Cortex of kidney (tissue), 1 donor: ENCODE measurements at places on chromosomes 13 and 19.

- DNase-seq, result no peak
Measured at GRCh38 chr13:108549934-108550333, 79.5 kb upstream of the MYO16 start.

DNA sequence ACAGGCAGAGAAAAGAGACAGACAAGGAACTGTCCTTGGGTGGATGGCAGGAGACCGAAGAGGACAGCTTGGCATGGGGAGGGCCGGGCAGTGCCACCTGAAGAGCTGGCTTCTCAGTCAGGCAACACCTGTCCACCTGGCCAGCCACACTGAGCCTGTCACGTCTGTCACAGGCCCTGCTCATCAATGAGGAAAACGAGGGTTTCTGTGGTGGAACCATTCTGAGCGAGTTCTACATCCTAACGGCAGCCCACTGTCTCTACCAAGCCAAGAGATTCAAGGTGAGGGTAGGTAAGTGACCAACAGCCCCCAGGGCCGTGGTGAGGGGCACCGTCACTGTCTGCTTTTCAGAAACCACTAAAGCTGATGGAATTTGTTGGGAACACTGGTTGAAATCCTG is 11.2 kb upstream of the PROZ start:
- no peak for DNase-seq

- no peak for DNase-seq
Measured at GRCh38 chr13:49821216-49822009, 28.9 kb upstream of the KPNA3 start.

DNA sequence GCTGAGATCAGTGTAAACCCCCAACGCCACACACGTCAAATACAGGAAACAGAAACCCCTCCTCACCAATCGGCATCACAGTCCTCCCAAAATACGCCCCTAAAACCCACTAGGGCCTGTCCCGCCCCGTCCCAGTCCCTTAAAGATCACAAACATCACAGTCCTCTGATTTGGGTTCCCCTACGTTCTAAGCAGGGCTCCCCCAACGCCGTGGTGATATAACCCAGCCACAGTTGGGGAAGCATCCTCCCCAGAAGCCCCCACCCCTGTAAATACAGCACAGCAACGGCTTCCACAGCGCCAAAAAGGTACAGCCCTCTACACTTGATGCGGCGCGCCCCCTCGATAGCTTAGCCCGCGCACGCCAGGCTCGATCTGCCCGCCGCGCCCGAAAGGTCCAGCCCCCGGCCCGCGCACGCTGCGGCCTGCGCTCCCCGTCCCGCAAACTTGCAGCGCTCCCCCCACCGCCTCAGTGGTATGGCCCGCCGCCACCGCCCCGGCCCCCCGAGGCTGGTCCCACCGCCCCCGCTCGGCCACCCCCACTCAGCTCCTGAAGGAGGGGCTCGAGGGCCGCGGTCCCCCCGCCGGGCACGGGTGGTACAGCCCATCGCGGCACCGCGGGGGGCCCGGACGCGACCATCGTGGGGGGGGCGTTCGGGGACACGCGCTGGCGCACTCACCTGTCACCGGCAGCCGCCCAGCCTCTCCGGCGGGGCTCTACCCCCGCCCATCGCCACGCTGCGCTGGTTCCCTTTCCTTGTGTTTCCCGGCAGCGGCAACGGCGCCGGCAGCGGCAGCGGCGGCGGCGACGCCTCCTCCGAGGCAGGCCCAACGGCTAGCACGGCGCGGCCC is at the start of gene AKT2:
TSS of gene AKT2 (minus strand) at position 845 of the 852 bp plus-strand sequence. CDS start 20,078 bp downstream, outside the sequence.
- DNase-seq, result no peak

- no peak for DNase-seq
Measured at GRCh38 chr13:40984668-40985366, 34.3 kb downstream of the ELF1 start.

- DNase-seq, result no peak
Measured at GRCh38 chr13:71576571-71576970, 290.4 kb downstream of the DACH1 start.

DNA sequence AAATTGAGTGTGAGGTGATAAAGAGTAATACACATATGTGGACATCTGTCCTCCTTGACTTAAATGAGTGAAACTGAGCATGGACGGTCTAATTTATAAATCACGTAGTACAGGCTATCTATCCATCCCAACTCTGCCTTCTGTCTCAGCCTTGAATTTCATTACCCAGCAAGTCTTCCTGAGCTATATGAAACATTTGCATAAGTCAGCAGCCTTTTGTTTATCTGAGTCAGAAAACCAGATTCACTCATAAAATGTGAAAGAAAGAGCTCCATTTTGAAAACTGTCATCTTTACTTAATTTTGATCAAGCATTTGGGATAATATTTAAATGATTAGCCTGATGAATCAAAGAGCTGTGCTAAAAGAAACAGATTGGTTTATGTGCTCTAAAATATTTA is 197.9 kb downstream of the LHFPL6 start:
- DNase-seq, result no peak

GRCh38 chr19:4414800-4415321 is 12.4 kb downstream of the CHAF1A start:
- no peak for DNase-seq

DNA sequence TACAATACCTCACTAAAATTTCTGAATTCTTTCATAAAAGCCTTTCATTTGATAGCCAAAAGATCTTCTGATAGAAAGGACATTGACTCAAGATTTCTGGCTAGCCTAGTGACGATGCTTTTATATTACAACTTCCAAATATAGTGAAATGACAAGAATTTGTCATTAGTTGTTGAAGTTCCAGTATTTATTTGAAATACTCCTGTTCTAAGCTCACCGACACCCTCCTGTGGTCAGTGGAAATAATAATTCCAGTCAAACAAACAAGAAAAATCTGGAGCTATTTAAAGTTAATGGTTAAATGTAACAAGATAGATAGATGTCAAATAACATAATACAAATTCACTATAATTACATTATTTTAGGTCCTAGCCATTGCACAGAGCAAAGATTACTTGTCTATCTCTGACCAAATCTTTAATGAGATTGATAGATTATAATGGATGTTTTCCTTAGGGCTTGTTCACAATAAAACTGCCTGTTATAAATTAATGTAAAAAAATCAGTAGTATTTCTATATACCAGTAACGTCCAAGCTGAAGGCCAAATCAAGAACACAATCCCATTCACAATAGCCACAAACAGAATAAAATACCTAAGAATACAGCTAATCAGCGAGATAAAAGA is 195.5 kb downstream of the RGCC start:
- DNase-seq, result no peak

GRCh38 chr13:113970810-113971470 is 2.9 kb downstream of the C13orf46 start:
- no peak for DNase-seq

- DNase-seq, result no peak
Measured at GRCh38 chr19:10565028-10565566, 713 bp downstream of the KRI1 start.

DNA sequence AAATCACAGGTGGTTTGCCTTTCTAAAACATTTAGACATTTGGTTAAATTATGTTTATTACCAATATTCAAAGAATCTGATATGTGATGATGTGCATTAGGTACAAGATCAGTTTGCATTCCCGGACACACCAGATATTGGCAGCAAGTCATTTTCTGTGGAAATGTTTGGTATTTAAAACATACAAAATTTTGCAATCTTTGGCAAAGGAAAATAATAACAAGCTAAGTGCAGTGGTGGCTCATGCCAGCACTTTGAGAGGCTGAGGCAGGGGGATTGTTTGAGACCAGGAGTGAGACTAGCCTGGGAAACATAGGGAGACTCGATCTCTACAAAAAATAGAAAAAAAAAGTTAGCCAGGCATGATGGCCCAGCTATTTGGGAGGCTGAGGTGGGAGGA is 29.1 kb upstream of the TSC22D1 start:
- DNase-seq, result no peak

DNA sequence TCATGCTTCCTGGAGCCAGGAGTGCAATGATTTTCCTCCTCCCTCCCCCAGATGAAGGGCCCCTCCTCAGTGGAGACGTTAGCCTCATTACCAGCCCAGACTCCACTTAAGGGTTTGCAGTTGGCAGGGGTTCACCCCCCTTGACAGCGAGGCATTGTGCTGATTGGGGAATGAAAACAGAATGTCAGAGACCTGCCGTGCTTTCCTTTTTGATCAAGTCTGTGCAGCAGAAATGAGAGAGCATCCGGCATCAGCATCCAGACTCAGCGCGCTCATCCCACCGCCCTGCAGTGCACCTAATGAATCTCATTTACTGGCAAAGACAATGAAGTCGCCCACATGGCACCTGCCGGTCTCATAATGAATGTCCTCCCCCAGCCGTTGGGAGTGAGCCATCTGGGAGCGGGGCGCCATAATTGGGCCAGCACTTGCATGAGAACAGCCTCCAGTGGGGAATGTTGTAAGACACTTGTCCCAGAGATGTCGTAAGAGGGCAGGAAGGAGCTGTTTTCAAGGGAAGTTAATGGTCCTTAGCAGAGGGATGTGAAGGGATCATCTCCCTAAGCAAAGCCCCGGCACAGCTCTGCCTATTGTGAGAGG is 98.3 kb upstream of the UQCRFS1 start:
- no peak for DNase-seq
